ENCODE measurements at places on chromosomes 1 and 21.

- peak; percentile 57 for DNase-seq
These were observed 8.6 kb upstream of the PLA2G2C start for GRCh38 chr1:20194757-20195461.

- no peak for DNase-seq
These were observed 1.2 kb downstream of the ELK4 start for GRCh38 chr1:205630651-205631009.

- DNase-seq, result peak; percentile 70
These were observed 772 bp downstream of the ADAM15 start for GRCh38 chr1:155051777-155052398.

DNA sequence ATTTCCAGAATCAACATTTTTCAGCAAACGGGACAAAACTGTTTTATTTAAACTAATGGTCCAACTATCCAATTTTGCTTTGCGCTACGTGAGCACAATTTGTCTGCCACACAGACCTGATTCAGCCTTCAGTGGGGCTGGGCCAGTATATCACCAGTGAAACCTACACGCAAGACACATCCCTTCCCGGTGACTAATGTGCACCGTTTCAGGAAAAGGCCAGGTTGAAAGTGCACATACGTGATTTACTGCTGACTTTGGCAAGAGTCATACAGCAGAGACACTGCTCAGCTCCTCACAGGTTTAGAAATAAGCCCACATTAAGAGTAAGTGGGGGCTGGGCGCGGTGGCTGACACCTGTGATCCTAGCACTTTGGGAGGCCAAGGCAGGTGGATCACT, 5.1 kb upstream of the TMEM51 start:
- DNase-seq, result no peak

GRCh38 chr1:58432851-58433668, 113.5 kb downstream of the OMA1 start:
- DNase-seq, result peak; percentile 51
